Omental fat pad (tissue), 4 donors: ENCODE measurements at places on chromosomes 4 and X. TPM values are rescaled to one million over a fixed set of nuclear protein-coding genes. Genes with fewer than 3 reads are reported as not detected.

GBA3 gene
- not detected for total RNA-seq

GLOD5 gene
- total RNA-seq, result not detected

BANK1 gene
- total RNA-seq, result 7.7 TPM

ACE2 gene
- total RNA-seq, result 76.3 TPM

DNA sequence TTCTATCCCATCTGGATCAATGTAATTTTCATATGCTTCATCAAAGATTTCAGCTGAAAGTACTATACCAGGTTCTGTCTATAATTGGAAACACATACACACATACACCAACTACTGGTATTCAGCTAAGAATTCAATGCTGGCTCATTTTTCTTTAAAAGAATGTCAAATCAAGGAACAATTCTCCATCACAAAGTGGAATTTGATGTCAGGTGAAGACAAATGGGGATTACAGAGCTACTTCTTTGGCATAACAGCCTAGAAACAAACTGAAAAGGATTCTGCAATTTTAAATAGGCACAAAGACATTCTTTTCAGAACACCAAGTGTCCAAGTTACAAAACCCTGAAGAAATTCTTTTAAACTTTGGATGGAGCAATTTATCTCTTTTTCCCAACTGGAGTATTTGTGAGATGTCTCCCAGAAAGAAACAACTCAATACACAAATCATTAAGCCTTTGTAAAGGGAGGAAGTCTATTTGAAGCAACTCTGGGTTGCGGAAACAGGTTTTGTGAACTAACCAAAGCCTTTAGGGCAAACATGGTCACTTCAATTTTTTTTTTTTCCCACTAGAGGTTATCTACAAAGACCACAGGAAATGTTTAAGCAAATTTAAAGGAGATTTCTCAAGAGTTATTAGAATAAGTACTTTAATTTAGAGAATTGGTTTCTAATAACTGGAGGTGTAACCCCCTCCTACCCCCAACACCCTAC, 1.9 kb upstream of the FAM9C start:
- no peak for DNase-seq

DNA sequence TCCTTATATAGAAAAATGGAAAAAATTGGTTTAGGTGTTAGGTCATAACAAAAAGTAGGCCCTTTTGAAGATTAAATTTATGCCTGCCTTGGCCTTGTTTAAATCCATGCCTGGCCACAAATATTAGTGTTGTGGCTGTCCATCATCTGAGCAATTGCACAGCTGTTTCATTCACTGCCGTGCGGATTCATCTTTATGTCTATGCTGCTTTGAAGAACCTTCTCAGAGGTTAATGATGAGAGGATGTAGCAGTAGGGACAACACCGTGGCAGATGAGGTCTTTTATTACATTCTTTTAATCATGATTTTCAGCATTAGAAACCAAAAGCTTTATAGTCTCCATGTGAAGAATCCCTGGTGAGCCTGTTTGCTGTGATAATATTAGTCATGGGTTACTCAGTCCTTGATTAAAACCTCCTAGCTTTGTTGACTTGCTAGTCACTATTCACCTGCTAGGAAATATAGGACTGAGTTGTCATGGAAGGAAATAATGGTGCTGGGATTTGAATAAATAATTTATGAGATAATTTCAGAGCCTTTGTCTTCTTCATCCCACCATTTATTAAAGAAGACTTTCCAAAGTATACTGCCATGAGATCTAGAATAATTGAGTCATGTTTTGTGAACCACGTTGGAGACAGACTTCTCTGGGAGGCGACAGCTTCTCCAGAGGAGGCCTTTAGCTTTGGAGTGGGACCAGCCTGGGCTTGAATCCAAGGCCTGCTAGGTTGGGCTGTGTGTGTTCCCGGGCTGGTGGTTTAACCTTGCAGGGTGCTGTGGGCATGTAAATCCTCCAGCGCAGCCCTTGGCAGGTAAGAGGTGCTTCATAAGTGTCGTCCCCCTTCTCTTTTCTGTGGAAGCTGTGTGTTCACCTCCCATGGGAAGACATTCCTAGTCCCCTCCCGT, 53.5 kb downstream of the PTTG2 start:
- no peak for DNase-seq

DNA sequence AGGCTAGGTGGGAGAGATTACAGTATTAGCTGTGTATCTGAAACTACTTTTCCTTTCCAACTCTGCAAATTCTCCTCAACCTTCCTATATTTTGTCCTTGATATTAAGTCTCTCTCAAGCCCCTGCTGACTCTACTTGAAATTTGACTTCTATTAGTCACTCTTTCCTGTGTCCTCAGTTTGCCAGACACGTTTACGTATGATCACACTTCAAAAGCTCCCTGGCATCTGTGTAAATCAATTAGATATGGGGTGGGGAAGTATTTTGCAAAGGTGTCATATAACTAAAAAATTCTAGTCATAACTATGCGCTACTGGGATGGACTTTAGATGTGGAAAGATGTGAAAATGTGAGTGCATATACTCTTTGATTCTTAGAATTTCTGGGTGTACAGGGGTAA, 67.4 kb upstream of the ARHGAP24 start:
- no peak for DNase-seq

DNA sequence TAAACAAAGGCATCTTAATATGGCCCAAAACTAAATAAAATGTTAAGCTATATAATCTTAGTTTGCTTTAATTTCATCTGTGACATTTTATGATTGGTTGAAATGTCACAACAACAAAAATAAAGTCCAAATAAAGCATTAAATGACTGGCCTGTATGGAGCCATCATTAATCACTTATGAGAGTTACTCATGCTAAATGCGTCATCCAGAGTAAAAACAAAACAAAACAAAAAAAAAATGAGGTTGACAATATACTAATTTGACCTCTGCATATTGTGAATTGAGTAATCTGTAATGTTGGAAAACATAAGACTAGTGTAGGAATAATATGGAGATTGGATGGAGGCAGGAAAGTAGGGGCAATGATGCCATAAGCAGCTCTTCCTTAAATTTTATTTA, 139.7 kb downstream of the MAPK10 start:
- no peak for DNase-seq

DNA sequence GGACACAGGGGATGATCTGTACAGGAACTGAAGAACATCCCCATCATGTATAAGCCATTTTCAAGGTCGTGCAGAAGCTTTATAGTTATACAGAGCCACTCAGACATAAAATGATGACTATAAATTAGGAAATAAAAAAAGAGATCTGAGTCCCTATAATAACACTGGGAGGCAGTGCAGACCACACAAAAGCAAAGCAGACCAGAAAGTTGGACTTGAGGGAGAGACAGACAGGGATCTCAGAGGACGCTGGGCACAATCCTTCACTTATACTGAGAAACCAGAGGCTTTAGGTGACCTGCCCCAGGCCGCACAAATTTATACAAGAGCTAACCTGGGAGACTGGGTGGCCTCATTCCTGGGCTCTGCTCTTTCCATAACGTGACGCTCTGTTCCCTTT, 70.5 kb downstream of the HADH start:
- no peak for DNase-seq

DNA sequence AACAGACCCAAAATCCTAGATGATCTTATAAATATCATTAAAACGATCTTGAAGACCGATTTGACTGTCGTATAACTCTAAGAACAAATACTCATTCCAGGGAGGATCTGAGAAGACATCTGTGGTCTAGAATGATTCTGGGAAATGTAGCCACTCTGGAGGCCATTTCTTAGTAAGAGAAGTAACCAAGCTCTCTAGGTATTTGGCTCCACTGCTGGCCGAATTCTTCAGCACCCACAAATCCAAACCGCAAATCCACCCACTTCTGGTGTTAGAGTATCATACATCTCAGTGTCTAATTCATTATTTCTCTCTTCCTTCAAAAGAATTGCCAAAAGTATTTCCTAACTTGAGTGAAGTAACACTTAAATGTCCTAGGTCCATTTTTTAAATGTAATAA, 23.9 kb downstream of the KLHL5 start:
- DNase-seq, result no peak

GRCh38 chr4:84484236-84484635, 14.9 kb downstream of the NKX6-1 start:
- DNase-seq, result no peak

- no peak for DNase-seq
These were observed 331.8 kb upstream of the TENM3 start for GRCh38 chr4:181911420-181911819.

DNA sequence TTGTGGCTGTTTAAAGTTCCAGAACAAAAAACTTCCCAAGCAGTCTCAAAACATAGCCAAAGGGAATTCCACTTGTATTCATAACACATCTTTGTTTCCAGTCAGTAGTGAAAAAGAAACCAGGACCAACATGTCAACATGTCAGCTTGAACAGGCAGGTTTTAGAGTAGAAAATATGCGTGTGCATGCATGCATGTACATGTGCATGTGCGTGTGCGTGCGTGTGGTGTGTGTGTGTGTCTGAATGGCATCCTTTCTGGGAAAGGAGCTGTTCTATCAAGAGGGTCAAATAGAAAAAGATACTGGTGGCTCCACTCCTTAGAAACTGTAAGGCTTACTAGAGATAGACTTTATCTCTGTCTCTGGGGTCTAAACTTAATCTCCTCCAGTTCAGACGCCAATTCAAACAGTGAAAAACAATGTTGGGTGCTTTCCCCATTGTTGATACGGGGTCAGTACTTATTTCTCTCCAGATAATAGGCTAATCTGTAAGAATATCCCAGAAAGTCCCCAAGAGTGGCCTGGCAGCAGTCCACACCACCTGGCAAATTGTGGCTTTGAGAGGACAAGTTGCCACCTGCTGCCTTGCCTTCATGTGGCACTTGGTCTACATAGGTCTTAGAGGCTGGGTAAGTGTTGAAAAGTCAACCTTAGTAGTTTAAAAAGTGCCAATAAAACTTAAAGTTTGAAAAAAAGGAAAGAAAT, 110.4 kb downstream of the SCD5 start:
- no peak for DNase-seq
